ENCODE measurements at places on chromosomes 16 and 17.

GRCh38 chr17:19391432-19391831 is 4.4 kb upstream of the MFAP4 start:
- DNase-seq: no peak

GRCh38 chr16:24088767-24089166 is 167.4 kb upstream of the CACNG3 start:
- no peak for DNase-seq

- DNase-seq: no peak
Measured at GRCh38 chr17:27233776-27234175, 60.1 kb upstream of the WSB1 start.

DNA sequence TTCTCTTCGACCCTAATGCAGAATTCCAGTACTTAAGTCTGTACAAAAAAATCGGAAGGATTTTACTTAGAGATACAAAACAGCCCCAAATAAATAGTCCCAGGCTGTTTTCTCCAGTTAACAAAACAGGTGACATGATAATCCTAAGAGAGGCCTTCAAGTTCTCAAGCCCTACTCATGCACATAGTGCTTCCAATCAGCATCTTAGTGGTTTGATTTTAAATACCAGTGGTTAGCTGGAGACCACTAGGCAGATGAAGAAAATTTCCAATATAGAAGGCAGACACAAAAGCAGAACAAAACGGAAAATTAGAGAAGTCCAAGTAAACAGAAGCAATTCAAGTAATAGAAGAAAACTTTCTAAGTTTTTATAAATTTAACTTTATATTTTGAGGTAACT is 5.2 kb upstream of the OR4D2 start:
- DNase-seq: no peak

- DNase-seq: no peak
Measured at GRCh38 chr17:79490530-79490929, 120.3 kb downstream of the RBFOX3 start.

- no peak for DNase-seq
Measured at GRCh38 chr17:72935984-72936383, 156.5 kb downstream of the SLC39A11 start.

DNA sequence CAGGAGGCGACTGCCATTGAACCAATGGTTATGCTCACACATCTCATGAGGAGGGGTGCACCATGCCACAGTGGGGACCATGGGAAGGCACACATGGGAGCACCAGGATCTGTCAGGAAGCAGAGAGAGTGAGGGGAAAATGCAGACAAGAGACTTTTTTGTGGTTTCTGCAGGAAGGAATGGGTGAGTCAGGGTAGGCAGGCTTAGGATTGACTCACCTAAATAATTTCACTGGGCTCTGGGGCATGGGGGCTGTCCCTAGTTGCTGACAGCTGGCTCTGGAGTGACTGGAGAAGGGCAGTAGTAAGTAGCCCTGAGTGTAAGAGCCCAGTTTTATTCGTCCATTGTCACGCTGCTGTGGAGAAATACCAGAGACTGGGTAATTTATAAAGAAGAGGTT is 202.4 kb downstream of the AXIN2 start:
- DNase-seq: peak; percentile 10

DNA sequence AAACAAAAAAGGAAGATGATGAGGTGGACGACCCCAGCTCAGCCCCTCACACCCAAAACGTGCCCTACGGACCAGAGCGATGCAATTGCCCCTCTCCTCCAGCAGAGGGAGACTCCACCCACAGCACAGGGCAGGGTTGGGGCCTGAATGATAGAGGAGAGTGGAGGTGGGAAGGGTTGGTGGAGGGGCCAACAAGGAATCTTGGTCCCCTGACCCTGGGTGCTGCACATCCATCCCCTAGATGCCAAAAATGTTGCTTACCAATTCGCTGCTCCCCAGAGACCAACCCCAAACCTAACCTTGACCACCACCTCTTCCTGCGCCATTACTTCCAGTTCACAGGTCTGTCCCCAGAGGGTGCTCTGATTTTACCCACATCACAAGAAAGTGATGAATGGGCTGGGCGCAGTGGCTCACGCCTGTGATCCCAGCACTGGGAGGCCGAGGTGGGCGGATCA is 12.9 kb downstream of the P2RX5 start:
- DNase-seq: no peak

GRCh38 chr17:77323413-77324171 is 182.8 kb downstream of the SEC14L1 start:
- DNase-seq: no peak

DNA sequence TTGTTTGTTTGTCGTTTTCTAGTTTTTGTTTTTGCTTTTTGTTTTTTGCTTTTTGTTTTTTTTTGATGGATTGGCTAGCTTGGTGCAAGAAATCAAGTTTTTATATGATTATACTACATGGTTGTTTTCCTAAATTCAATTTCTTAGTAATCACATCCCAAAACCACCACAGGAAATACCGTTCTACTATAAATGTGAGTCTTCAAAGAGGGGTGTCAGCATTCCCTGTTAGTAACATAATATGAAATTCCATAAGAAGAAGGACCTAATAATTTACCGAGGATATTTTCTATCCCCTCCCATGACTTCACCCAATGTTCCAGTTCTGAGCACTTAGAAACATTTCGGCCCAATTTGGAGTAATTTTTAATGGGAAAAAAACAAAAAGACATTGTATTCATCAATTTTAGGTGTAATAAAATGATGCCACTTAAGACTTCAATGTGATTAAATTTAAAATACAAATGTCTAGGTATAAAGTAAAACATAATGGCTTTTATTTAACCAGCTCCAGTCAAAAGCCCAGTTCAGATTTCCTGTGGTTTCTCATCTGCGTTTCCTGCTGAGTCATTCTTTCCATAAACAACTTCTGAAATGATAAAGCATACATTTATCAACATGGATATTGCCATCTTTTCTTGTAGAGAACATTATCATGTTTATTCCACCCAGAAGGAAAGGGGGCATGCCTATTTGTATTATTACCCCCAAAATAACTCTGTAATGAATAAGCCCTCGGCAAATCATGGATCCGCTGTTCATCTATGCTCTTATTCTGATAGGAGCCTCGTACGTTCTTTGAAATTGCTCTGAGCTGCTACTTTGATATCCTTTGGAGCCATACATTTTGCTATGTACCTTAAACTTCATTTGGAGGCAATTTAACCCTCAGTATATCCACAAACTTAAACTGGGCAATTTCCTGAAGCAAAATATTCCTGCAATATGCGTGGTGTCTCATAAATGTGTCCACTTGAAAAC is 28.1 kb downstream of the HSBP1 start:
- DNase-seq: peak; percentile 44

GRCh38 chr17:19705201-19705600 is 11.2 kb downstream of the SLC47A2 start:
- DNase-seq: no peak

GRCh38 chr16:88770461-88771293 is 14.3 kb downstream of the PIEZO1 start:
- DNase-seq: no peak

DNA sequence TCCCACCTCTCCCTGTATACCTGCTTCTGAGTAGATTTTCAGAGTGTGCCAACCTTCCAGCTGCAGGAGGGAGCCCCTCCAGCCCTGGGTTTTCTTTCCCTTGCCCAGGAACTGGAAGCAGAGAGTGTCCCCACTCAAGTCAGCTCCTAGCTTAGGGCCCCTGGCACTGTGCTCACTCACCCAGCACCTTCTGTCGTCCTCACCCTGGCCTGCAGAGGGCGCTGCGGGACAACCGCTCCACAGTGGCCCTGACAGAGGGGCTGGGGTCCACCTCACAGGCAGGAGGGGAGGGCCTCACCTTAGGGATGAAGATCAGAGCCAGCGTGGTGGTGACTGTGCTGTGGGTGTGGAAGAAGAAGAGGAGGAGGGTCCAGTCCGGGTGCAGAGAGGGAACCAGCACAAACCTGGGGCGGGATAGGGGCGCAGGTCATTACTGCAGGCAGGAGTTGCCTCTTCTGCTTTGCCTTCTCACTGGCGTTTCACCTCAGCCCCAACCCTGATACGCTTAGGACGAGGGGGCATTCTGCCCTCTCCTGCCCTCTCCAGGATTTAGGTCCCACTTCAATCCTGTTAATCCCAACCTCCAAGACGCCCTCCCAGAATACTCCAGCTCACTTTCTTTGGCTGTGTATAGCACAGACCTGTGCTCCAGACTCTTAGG is 10.0 kb downstream of the GPR179 start:
- DNase-seq: no peak

DNA sequence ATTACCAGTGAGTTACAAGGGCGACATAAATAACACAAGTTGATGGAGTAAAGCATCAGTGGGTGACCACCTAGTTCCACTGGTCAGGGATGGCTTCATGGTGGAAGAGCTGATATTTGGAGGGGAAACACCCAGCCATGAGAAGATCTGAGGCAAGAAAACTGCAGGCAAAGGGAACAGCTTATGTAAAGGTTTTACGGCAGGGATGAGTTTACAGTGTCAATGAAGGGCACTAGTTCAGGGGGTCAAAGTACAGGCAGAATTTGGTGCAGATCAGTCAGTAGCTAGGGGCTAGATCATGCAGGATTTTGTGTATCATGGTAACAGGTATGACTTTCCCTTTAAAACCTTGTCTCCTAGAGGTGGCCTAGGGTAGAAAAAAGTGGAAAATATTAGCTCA is 339.6 kb downstream of the PMP22 start:
- no peak for DNase-seq

GRCh38 chr16:84929421-84930297 is 81.7 kb downstream of the ZDHHC7 start:
- DNase-seq: no peak

DNA sequence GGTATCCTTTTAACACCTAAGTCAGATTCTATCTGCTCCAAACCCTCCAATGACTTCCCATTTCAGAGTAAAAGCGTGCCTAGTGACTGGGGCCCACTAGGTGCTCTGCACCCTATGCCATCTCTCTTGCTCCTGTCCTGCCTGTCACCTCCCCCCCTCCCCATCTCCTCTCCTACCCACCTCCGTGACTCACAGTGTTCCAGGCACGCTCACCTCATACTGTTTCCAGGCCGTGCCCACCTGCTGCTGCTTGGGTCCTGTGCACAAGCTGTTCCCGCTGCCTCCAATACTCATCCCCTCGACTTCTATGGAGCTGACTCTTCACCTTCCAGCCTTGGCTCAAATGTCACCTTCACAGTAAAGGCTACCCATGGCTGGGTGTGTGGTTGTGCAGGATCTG is 21.7 kb downstream of the DNAH3 start:
- DNase-seq: no peak

- DNase-seq: no peak
Measured at GRCh38 chr17:4626734-4627256, 14.7 kb downstream of the ALOX15 start.

DNA sequence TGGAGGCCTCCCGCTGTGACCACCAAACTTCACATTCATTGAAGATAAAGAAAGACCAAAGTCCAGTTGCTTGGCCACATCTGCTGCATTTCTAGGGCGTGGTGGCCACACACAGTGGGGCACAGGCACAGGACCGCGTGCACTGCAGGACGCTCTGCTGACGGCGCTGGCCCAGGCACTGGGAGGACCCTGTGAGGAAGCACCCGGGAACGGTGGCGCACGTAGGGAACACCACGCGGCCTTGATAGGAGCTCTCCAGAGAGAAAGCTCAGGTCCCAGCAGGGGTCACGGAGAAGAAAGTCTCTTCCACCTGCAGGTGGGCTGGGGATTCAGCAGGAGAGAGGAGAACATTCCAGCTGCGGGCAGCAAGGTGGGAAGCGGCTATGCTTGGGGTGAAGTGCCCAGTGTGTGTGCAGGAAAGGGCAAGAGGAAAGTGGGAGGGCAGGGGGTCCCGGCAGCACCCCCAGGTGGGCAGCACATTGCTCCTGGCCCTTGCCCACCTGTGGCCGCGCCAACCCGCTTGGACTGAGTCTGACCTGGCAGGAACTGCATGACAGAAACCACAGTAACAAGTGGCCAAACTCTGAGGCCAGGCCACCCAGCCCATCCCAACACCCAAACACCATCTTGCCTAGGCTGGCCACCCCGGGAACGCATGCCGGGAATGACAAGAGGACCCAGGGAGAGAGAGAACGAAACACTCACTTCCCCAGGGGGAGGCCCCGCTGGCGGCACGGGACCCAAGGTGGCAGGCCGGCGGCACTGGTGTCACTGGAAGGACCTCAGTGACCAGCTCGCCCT is 32.8 kb downstream of the TBC1D16 start:
- DNase-seq: no peak

GRCh38 chr16:54425681-54426552 is 139.3 kb upstream of the IRX3 start:
- DNase-seq: no peak

DNA sequence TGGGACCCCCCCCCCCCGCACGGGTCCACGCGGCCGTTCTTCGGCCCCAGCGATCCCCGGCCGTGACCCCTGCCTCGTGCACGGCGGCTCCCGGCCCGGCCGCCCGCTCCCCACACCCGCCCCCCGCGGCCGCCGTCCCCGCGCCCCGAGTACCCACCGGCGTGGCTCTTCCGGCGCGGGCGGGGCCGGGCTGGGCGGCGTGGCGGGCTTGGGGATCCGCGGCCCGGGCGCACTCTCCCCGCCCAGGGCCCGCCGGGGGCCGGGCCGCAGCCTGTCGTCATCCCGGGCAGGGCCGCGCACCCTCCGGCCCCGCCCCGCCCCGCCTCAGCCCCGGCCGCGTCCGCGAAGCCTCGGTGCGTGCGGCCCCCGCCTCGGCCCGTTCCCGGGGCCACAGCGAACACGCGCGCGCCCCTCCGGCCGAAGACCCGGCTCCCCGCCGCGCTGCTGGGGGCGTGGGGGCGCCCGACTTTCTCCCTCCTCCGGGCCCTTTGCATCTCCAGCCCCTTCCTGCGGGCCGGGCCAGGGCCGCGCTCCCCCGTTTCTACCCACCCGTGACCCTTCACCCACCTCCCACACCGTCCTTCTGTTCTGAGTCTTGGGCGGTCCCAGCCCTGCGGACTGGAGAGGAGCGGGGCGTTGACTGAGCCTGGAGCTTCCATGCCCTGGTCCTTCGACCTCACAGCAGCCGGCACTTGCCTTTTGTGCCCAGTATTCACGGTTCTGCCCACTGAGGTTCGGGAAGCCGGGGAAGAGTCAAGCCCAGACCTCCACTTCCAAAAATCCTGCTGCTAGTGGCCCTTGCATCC is 840 bp downstream of the MYO1C start:
- DNase-seq: no peak

- DNase-seq: no peak
Measured at GRCh38 chr17:64160378-64160777, 30.4 kb upstream of the ERN1 start.

DNA sequence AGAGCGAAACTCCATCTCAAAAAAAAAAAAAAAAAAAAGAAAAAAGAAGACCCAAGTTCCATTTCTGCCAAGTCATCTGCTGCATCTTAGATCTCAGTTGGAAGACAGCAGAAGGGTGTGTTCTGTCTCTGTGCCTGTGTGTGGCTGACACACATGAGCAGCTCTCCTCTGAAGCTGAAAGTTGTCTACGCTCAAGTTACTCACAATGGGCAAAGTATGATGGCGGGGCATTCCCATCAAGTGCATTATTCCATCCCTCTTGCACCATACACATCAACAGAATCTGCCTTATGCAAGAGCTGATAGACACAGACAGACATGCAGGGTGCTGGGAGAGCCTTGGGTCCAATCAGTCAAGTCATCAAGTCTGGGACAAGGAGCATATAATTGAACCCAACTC is 402.2 kb downstream of the XYLT1 start:
- no peak for DNase-seq

- no peak for DNase-seq
Measured at GRCh38 chr17:59680314-59680713, 26.9 kb downstream of the PTRH2 start.

GRCh38 chr17:58436245-58436644 is 18.9 kb upstream of the RNF43 start:
- DNase-seq: no peak
